ENCODE measurements at places on chromosomes 1 and 21.

DNA sequence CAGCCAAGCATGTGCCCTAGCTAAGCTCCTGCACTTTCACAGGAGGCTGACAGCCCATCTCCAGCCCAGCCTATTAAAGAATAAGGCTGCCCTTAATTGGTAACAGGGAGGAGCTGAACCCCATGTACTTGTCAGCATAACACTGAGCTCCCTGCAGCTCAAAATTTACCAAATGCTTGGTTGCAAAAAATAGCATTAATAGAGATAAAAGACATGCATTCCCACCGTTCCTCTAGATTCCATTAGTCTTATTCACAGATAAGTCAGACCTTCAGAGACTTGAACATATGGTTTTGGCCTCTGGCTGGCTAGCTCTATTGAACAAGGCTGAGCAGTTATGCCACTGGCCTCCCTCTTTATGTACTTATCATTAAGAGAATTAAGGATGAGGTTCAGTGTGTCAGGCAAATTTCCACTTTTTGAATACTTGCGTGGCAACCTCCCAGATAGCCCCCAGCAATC, 29.2 kb downstream of the OLFML3 start:
- DNase-seq, result no peak

DNA sequence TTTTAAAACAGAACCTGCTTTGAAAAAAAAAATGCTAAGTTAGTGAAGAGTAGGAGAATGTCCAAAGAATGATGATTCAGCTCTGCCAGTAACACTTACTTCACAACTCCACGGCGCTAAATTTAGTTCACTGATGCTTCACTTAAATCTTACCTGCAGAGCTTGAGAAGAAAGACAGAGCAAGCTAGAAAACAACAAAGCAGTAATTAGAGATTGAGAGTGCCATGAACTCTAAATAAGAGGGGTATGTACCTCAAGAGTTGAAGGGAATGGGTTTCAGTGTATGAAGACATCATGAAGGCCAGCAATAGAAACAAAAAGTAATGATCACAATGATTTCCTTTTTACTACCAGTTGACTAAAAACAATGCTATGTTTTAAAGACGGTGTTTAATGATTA, 32.8 kb downstream of the EPRS1 start:
- DNase-seq, result no peak

GRCh38 chr1:15756143-15757015, 2.2 kb upstream of the FBLIM1 start:
- DNase-seq, result no peak

DNA sequence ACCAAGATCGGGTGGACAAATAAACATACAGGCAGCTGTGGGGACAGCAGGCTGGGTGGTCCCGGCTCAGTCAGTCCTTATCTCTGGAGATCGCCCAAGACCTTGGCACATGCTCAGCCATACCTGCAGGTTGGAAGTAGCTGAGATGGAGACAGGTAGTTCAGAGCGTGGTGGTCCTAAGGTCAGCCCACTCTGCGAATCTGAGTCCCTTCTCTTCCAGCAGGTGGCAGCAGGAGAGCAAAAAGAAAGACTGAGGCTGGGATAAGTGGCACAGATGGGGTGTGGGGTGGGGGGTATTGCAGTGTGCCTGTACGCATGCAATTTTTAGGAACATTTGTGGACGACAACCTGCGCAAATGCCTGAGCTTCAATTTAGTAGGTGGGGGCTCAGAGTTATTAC, 104.9 kb downstream of the TENT5C start:
- DNase-seq, result no peak

DNA sequence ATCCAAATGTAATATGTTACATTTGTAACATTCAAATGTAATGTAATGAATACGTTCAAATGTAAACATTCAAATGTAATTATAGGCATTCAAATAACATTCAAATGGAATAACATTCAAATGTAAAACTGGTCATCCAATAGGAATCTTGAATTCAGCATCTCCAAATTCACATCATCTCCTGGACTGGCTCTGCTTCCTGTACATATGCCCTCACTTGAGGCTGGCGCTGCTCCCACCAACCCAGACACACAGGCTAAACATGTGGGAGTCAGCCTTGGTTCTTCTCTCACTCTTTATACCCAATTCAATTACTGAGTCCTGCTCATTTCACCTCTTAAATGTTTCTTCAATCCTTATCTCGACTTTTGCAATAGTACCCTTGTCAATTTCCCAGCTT, 6.9 kb downstream of the EBNA1BP2 start:
- no peak for DNase-seq

DNA sequence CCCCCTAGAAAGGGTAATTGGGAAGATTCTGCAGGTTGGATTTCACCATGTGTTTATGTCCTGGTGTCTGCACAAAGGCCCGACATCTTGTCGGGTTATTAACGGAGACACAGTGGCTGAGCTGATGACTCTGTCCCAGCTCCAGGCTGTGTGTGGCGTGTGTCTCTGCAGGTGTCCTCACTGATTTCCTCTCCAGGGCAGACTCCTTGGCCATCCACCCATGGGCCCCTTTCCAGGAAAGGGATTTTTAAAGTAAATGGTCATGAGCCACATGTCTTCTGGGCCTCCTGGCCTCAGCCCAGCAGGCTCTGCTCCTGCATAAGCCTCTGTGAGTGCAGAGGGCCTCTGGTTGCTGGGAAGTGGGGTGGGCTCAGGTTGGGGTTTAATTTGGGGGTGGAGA, 418.7 kb upstream of the VAMP3 start:
- DNase-seq, result no peak

GRCh38 chr1:245465666-245466065, 310.9 kb downstream of the KIF26B start:
- no peak for DNase-seq

GRCh38 chr1:31745096-31745945, 18.8 kb downstream of the ADGRB2 start:
- no peak for DNase-seq

- no peak for DNase-seq
Observed at GRCh38 chr21:29185172-29185571, 54.7 kb downstream of the MAP3K7CL start.

DNA sequence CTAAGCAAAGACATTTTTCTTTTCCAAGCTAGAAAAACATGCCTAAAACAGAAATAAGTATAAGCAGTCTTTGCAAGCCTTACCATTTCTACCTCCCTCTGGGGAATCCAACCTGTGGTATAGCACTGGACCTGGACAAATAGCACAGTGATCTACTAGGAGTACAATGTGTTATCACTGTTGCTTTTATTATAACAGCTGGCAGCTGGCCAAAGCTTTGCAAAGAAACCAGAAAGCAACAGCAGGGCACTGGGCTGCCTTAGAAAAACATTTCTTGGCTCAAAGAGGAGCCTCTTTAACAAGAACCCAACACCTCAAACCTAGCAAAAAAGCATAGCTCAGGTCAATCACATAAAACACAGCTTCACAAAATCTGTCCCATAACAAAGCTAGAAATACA, 294.5 kb upstream of the GREM2 start:
- no peak for DNase-seq

- no peak for DNase-seq
Observed at GRCh38 chr1:230679825-230680224, 34.1 kb downstream of the AGT start.

GRCh38 chr1:7292036-7292681, 478.9 kb upstream of the VAMP3 start:
- no peak for DNase-seq

DNA sequence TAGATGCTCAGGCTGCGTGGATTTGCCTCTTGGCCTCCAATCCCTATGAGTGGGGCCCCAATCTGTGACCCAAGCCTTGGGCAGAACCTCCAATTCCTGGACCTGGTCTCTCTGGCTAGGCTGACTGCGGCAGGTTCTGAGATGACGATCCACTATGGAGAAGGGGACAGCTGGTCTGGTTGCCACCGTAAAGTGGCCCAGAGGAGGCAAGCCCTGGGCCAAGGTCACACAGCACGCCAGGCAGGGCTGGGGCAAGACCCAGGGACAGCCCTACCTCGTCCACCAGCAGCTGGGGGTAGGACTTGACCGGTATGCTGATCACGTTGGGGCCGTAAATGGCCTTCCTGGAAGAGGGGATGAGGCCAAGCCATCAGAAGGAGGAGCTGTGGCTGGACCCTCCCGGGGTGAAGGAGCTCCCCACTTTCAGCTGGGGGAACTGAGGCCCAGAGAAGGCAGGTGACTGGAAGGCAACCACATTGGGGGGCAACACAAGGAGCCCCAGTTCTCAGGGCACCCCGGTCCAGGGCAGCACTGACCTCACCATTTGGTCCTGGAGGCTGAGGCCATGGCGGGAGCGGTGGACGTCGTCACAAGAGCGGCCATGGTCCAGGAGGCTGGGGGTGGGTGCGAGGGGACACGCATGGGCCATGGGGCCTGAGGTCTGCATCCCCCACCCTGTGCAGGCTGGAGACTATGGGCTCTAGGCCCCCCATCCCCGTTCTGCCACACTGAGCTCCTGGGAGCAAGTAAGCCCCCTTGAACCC, 9.8 kb downstream of the ATP13A2 start:
- no peak for DNase-seq

- no peak for DNase-seq
Observed at GRCh38 chr1:32749332-32749731, 46.8 kb upstream of the SYNC start.

DNA sequence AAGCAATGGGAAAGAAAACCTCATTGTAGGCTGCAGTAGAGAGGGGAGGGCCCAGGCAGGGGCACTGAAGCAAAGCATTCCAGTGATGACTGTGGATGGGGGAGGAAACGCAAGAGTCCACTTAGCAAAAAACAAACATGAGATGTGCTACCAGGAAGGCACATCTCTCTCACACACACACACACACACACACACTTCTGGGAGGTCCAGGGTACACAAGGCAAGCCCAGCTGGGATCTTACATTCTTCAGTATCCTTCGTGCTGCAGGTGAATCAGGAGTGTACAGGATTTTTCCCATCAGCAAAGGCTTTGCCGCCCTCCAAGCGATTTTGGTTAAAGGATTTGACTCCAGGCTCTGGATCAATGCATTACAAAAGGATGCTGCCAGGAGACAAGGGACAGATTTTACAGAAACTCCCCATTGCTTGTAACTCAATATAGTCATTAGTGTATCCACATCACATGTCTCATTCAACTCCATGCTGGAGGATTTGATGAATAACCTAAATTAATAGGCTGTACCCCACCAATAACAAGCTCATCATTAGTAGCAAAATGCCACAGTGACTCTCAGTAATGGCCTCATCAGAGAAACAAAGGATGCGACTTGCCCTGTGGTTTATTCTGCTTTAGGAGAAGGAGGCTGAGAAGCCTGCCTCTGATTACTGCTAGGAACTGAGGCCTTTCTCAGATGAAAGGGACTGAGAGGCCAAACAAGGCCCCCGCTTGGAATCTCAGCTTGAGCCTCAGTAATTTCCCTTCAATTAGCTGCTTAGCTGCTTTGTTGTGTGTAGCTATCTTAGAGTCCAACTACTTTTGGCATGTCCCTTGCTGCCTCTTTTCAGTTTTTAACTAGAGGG, 41.6 kb downstream of the ABCA4 start:
- no peak for DNase-seq

- no peak for DNase-seq
Observed at GRCh38 chr1:232986527-232986922, 36.1 kb downstream of the NTPCR start.

- no peak for DNase-seq
Observed at GRCh38 chr1:246012341-246012740, 494.7 kb downstream of the SMYD3 start.

- DNase-seq, result no peak
Observed at GRCh38 chr1:74328851-74329250, 93.7 kb downstream of the TNNI3K start.

DNA sequence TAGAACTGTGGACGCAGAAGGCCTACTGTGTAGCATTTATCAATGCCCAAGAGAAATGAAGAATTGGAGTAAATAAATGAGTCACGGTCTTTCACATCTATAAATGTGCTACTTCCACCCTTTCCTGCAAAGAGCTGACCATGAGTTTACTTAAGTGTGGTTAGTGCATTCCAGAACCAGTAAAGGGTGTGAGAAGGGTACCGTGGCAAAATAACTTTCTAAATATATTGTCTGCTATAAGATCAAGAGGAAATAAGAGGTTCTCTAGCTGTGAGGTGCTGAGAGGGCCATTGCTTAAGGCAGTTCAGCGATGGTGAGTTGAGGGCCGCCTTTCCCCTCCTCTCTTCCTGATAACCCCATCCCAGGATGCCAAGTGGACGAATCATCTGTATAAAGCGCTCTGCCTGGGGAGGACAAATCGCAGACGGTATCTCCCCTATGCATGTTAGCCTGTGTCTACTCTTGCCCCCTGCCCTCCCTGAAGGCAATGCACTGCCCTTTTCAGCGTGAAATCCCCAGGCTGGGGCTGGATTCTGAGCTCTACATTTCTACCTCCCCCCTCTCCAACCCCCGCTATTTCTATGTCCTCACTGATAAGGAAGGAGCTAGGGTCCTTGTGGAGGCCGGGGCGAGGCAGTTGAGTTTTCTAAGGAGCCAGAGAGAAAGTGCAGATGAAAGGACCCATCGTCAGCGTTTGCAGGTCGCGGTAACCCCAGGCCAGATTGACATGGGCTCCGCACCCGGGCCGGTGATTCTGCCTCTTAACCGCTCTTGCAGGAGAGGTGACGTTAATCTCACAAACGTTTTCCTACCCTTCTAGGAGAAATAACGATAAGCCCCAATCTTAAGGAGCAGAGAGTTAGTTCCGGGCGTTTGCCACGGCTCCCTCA, 1.5 kb upstream of the NCAM2 start:
- no peak for DNase-seq

DNA sequence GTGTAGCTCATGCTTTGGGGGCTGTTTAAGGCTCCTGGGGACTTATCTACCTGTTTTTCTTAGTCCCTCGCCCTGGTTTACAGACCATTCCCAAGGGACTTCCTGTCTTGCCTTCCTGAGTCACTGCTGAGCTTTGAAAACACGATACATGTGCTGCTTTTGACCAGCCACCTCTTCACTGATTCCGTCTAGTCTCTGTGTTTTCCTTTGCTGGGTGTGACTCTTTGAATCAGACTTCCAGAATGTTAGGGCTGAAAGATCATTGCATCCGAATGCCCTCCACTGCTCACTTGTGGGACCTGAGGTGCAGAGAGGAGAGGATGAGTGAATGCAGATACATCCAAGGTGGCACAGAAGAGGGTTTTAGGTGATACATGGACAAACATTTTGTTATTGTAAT, 35.4 kb upstream of the CITED4 start:
- DNase-seq, result no peak
